ENCODE measurements at places on chromosomes 2 and 18.

- DNase-seq: no peak
Observed at GRCh38 chr2:177633111-177633510, 240.5 kb downstream of the AGPS start.

DNA sequence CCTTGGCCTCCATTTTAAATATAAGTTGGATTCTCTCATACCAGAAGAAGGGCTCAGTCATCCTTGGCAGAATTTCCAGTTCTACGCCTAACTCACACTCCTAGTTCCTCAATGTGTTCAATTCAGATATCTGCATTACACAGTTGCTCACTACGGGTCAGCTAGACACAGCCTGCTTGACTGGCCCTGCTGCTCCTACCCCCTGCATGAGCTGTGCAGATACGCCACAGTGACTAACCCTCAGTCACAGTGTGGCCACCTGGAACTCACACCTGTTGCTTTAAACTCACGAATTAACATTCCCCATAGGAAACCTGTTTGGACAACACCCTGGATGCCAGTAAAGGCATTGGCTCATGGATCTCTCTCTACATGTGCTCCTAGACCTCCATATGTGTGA lies 429.6 kb downstream of the NCKAP5 start:
- DNase-seq: peak; percentile 72

DNA sequence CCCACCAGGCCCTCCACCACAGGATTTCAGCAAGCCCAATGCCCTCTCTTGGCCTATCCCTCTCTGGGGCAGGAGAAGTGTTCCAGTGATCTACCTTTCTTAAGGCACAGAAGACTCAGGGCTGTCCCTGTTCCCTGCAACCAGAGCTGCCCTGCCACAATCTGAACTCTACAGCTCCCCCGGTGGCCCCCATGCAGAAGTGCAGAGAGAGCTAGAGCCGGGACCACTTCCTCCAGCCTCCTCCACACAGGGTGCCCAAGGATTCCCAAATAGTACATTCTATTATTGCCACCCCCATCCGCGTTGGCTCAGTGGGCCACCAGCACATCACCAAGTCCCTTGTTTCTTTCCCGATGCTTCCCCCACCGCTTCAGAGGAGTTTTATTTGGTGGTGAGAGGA lies 114.8 kb upstream of the PTPRM start:
- DNase-seq: peak; percentile 39

DNA sequence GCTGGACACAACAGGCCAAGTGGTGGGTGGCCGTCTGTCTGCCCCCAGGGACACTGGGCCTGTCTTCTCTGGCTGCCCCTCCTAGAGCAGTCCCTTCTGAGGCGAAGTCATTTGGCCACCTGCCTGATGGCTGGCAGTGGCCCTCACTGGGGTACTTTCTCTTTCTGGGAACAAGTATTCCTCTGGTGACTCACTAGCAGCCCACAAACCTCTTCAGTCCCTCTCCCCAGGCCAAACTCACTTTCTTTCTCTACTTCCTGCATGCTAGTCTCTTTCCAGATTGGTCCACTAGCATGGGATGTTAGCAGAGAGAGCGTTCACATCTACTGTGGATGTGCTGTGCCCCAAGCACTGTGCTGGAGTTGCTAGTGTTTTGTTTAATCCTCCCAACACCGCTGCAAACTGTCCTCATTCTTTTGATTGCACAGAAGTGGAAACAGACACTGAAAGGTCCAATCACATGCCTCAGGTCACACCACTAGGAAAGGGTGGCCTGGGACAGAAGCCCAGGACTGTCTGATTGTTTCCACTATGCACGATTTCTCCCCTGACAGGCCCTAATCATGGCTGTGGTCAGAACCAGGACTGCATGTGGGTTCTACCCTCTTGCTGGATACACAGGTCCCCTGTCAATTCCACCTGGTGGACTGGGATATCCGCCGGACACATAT lies 5.2 kb downstream of the DYSF start:
- DNase-seq: no peak

GRCh38 chr2:33022989-33023727 lies 76.4 kb downstream of the LTBP1 start:
- DNase-seq: peak; percentile 79

DNA sequence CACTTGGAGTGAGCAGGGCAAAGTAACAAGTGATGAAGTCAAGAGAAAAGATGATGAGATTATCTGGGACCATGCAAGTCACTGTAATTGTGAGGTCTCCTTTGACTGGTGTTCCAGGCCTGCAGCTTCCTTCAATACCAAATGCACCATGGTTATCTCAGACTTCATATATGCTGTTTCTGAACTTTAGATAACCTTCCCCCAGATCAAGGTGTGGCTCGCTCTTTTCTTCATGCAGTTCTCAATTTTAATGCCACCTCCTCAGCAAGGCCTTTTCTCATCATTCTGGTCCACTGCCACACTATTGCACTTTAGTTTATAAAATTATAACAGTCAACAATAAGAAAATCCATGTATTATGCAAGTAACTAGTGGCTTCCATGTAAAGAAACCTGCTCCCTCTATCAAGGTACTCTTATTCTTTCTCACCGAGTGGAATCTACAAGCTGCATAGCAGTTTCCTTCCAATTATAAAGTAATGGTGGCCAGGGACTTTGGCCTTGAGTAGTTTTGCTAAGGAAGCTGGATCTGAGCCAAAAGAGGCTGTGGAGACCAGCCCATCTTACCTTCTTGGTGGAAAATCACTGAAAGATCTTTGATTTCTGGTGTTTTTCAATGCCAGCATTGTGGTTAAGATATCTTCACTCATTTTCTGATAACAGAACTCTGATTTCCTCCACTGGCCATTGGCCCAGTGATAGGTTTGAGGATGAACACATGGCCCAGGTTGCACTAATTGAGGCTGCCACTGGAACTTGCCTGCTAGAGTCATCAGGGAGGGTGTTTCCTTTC lies 113.6 kb downstream of the KCNE4 start:
- no peak for DNase-seq

DNA sequence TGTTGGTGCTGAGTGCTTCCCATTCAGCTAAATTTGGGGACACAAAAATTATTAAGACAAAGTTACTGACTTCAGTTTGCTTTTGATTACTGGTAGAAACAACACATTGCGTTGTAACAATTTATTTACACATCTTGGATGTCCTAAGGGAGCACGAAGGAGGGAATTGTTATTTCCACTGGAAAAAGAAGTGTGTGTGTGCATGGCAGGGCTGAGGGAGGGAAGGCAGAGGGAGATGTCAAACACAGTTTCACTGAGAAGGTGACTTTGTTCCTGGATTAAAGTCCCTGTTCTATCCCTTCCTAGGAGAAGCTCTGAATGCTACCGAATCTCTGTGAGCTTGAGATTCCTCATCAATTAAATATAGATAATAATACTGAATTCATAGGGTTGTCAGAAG lies 3.8 kb upstream of the CDH20 start:
- no peak for DNase-seq

DNA sequence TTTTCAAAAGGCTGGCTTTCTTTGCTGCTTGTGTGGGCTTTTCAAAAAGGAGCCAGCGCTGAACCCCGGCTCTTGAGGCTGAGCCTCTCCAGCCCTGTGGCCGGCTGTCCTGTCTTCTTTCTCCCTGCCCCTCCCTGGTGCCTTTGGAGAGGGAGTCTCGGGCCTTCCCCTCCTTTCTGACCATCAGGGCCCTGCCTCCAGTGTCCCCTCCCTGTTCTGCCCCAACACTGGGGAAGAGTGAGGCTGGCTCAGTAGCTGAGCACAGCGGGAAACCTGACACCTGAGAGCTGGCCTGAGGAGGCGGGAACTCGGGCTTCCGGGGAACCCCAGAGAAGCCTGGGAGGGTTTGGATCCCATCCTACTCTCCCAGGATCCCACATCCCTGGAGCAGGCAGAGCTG lies 232.1 kb downstream of the LOXHD1 start:
- DNase-seq: peak; percentile 26

GRCh38 chr2:47239119-47239969 lies 84.2 kb upstream of the STPG4 start:
- no peak for DNase-seq

DNA sequence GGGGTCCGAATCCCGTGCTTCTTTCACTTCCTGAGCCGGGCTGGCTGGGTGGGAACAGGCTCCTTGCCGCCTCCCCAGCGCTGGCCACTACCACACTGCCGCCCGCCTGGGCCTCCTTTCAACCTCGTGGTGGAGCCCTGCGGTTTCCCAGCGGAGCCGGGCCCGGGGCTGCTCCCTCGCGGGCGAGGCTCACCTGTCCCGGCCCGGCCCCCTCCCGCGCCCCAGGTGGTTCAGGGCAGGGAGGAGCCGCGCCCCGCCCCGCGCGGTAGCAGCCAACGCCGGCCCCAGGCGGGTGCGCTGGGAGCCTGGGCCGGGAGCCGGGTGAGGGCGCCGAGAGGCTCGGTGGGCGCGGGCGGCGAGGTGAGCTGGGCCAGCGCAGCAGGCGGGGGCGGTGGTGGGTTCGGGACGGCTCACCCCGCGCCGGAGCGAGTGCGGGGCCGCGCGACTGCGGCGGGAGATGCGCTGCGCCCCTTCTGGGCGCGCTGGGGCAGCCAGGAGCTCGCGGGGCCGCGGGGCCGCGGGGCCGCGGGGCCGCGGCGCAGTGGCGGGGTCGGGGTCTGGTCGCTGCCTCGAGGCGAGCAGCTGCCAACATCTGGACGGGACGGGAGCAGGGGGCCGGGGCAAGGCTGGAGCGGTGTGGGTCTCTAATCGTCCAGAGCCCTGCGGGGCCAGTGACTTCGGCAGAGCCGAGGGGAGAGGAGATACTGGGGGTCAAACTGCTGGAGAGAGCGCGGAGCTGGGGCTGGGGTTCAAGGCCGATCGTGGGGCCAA lies at the start of gene LYPD6B:
Gene LYPD6B, plus strand, starts transcription at position 258 of the 771 bp plus-strand sequence. CDS start 92,250 bp downstream, outside the sequence.
- DNase-seq: peak; percentile 65

GRCh38 chr18:35949903-35950627 lies 22.4 kb upstream of the RMP24 start:
- DNase-seq: peak; percentile 75

DNA sequence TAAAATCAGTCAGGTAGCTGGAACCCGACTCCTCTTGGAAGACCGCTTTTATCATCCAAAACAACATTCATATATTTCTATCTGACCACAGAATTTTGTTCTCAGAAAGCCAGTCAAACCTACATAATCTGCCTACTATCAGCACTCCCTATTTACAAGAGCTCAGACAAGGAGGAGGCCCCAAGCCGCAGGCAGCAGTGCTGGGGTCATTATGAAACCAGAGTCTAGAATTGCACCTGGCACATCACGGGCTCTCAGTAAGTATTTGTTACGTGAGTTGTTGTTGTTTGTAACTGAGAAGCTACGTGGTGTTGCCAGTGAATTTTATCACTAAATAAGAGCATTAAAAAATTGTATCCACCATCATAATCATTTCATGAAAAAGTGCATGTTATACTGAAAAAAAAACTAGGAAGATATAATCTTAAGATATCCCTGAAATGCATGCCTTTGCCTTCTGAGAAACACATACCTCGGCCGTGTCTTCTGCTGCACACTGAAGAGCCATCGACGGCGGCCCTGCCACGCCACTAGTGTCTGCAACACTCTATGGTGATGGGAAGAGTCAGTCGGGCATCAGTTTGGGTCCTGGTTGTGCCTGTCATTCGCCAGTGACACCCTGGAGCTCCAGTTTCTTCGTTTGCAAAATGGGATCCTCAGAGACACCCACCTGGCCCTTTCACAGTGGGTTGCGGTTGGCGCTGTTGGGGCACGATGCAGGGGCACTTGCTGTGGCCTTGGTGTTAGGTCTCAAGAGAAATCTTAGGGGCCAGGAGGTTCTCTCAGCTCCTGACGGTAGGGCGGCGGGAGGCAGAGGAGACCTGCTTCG lies 505.9 kb downstream of the EIPR1 start:
- no peak for DNase-seq

GRCh38 chr2:236847538-236848263 lies 238.0 kb upstream of the COPS8 start:
- no peak for DNase-seq

DNA sequence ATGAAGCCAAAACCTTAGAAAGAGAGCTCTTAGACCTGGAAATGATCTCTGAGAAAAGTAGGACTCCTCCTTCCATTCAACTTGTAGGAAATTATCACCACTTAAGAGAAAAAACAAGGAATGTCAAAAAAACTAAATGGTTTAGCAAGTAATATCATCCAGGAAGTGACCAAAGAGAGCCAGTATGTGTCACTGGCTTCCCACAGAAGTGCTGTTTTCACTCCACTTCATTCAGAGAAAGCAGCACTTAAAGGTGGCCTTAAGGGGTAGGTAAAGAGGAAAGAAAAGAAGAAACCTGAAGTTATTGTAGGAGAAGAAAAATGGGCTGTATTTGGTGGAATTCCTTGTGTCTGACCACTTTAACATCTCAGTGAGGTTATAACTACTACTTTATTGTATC lies 414.4 kb upstream of the ETAA1 start:
- peak; percentile 14 for DNase-seq

GRCh38 chr2:127465258-127465657 lies 47.0 kb downstream of the PROC start:
- DNase-seq: no peak

- no peak for DNase-seq
Observed at GRCh38 chr18:67854340-67854739, 337.8 kb upstream of the DSEL start.

- no peak for DNase-seq
Observed at GRCh38 chr2:49037197-49037596, 117.1 kb downstream of the FSHR start.

DNA sequence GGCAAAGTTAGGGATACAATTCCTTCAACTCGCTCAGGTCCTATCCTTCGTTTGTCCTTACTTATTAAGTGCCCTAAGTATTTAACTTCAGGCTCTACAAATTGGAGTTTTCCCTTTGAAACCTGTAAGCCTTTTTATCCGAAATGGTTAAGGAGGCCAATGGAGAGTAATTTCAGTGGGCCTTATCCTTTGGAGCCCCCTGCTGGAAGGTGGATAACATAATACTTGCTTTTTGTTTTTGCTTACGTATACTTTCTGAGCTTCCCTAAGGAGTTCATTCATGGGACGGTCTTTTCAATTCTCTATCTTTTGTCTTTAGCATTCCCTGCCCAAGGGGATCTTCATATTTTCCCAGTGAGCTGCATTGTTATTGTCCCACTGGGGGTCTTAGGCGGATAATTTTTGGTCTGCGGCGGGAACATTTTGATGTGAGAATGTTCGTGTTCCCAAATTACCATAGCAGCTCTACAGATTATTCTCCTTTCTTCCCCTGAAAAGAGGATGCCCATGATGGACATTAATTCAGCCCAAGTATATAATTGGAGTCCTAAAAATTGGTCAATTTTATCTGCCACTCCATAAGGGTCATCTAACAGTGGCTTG lies 34.4 kb upstream of the TRAPPC8 start:
- peak; percentile 47 for DNase-seq

DNA sequence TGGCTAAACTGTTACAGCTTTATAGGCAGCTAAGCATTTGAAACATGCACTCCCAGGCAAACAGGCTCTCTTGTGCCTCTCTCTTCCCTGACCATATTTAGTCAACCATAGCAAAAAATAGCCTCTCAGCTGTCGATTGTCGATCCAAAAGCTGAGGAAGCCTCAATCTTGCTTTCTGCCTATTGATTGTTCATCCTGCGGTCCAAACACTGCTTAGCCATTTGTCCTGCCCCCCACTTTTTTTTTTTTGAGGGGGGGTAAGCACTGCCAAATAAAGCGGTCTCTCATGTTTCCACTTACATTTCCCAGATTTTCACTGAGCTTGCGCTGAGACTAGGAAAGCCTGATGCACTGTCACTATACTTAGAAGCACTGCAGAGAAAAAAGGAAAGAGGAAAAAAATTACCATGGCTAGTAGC lies 90.8 kb downstream of the MIB1 start:
- DNase-seq: no peak
